Activated CD4-positive, alpha-beta T cell treated with anti-CD3 and anti-CD28 coated beads, Interleukin-2, amount 50 U/mL, for 48 hours (primary cell): ENCODE measurements at places on chromosomes 3 and 15.

GRCh38 chr15:68512052-68512451 lies 66.7 kb upstream of the CORO2B start:
- DNase-seq, result no peak

DNA sequence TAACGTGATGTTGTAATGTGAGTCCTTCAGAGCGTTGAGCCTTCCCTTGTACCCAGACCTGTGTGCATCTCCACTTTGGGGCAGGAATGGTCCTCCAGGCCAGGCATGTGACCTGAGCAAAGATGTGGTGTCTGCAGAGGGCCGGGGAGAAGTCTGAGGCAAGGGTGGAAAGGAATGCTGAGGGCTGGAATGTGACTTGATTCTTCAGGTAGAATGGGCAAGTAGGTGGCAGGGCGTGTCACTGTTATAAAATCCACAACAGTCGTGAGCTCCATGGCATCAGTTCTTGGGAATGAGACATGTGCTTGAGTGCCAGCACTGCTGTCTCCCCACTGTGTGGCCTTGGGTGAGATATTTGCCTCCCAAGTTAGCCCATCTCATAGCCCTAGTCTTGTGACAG lies 24.0 kb upstream of the BSN start:
- no peak for DNase-seq

- no peak for DNase-seq
Observed at GRCh38 chr3:23421811-23422516, 218.8 kb downstream of the UBE2E2 start.

DNA sequence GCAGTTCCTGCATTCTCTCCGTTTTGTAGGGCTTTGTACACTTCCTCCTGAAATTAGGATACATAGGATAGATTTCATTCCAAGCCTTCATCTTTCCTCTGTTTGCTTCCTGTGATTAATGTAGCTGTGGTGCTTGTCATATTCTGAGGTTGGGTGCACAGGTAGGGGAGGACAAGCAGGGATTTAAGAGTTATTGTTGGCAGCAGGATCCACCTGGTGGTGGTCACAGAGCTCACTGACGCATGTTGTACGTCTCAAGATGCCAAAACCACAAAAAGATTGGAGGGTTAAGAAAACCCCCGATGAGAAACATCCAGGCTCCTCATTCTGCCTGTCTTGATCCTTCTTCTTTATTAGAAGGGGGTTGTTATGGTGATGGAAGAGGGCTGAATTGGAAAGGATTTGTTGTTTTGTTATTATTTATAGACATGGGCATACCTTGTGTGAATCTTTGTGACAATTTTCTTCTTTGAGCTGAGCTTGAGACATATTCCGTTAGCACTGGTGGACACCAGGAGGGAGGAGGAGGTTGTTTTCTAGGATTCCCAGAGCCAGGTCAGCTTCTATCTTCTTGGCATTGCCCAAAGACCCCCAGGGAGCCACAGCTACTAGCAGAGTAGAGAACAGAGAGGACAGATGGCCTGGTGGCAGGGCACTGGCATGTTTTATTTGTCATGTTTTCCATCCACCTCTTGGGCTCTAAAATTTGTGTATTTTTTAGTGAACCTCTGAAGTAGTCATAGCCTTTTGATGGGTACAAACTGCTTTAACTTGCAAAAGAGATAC lies 57.7 kb upstream of the LARS2 start:
- no peak for DNase-seq

DNA sequence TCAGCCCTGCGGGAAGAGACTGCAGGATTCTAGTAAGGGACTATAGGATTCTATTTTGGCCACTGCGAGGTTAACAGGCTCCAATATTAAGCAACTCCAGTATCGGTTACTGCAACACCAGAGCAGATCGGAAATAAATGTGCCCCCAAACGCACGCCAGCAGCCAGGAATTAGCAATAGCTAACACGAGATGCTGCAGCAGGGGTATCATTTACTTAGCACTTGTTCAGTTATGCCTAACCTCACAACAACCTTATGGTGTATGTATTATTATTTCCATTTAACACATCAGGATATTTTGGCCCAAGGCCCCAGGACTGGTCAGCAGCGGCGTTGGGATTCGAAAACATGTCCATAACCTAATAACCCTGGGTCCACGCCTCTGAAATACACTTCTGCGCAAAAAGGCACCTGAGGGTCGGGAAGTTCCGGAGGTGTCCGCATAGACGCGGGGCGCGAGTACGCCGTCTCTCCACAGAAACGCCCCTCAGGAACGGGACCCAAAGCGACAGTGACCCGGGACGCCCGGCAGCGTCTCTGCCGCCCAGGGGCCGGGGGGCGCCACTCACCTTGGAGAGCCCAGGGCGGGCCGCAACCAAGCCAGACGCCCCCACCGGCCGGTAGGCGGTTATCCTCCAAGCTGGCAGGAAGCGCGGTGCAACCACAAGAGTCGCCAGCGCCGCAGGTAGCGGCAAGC lies 681 bp downstream of the PIK3CB start:
- DNase-seq, result peak; percentile 60

- no peak for DNase-seq
Observed at GRCh38 chr3:73273341-73273740, 211.9 kb downstream of the EBLN2 start.

DNA sequence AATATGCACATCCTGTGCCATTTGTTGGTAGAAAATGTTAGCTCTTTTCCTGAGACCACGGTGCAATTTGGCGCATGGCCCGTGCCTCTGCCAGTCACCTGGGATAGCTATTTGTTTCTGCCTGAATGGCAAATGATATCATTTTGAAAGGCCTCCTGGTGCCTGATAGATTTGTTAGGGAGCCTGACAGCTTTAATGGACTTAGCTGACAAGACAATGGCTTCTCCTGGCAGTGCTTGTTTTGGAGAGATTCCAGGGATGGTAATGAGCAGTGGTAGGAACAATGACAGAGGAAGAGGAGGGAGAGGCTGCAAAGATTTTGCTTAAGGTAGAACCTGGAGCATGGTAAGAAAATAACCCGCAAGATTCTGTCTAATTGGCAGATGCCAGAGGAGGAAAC lies 268.5 kb downstream of the CLSTN2 start:
- no peak for DNase-seq

DNA sequence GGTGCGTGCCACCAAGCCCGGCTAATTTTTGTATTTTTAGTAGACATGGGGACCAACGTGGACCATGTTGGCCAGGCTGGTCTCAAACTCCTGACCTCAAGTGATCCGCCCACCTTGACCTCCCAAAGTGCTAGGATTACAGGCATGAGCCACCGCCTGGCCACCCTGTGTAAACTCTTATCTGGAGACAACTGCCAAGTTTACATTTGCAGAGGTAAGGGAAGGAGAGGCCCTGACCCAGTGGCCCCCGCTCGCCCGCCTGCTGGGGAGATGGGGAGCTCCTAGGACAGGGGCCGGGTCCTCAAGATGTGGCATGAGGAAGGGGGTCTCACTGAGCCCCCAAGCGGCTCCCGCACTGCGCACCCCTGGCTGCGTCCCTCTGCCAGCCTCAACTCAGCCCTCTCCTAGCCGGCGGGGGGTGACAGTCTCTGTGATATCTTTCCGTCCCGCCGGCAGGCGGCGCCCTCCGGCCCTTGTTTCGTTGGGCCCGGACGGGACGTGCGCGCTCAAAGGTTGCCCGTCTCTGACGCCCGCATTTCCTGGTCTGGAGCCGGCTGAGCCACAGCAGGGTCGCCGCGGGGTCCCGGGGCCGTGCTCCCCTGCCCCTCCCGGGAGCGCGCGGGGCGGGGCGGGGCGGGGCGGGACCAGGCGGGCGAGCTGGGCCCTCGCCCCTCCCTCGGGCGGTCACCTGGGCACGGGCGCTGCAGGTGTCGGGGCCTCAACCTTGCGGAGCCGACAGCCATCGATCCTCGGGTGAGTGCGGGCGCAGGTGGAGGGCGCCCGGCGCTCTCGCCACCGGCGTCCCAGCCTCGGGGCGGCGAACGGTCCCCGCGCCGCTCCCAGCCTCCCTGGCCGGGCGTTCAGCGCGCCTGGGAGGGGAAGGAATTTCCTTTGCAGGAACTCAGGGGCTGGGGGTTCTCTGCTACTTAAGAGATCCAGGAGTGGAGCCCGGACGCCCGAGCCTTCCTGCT lies at the start of gene GPR160:
Gene GPR160, plus strand, starts transcription at position 533 of the 971 bp plus-strand sequence. CDS start 45,978 bp downstream, outside the sequence.
- peak; percentile 88 for DNase-seq

DNA sequence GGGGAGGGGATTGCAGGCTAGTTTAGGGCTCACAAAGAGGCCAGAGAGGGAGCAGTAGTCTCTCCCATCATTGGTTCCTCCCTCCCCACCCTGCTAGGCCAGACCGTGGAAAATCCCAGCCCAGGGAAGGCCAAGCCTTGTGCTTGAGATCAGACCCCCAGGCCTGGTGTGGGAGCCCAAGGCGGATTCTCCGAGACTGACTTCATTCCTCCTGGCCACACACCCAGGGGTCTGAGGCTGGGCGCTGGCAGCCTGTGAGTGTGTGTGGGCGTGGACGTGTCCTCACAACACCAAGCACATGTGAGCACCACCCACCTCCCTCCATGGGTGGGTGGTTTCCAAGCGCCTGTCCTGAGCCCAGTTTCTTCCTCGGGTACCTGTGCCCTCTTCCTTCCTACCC lies 4.1 kb downstream of the LOXL1 start:
- DNase-seq, result no peak

DNA sequence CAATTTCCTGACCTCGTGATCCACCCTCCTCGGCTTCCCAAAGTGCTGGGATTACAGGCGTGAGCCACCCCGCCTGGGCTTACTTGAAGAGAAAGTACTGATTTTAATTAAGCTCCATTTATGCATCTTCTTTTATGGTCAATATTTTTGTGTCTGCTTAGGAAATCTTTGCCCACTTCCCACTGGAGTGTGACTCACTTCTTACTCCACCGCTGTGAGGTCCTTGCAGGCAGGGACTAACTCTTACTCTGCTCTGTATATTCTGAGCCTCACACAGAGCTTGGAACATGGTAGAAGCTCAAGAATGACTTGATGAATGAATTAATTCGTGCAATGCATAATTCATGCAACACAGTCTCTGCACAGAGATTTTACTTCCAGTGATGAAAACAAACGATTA lies 2.9 kb upstream of the TM4SF19 start:
- DNase-seq, result no peak

GRCh38 chr15:33142708-33143107 lies 51.8 kb downstream of the FMN1 start:
- DNase-seq, result no peak
